ENCODE measurements at places on chromosomes 11 and 22.

GRCh38 chr11:112211536-112211935 is 14.7 kb upstream of the PTS start:
- DNase-seq = no peak

DNA sequence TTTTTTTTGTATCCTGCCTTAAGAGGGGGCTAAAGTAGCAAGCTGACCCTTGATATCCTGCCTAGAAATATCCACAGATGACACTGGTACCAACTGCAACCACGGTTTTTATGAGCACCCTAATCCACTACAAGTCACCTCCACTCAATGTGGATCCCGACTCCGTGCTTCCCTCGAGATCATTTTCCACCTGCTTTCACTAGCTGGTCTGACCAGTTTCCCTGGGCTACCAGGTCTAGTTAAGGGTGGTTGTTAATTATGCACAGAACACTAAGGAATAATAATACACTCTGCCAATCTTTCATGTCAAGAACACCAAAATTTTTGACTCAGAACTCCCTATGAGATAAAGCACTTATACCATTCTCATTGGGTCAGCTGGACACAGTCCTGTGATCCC is 82.3 kb downstream of the ABTB2 start:
- DNase-seq = no peak

DNA sequence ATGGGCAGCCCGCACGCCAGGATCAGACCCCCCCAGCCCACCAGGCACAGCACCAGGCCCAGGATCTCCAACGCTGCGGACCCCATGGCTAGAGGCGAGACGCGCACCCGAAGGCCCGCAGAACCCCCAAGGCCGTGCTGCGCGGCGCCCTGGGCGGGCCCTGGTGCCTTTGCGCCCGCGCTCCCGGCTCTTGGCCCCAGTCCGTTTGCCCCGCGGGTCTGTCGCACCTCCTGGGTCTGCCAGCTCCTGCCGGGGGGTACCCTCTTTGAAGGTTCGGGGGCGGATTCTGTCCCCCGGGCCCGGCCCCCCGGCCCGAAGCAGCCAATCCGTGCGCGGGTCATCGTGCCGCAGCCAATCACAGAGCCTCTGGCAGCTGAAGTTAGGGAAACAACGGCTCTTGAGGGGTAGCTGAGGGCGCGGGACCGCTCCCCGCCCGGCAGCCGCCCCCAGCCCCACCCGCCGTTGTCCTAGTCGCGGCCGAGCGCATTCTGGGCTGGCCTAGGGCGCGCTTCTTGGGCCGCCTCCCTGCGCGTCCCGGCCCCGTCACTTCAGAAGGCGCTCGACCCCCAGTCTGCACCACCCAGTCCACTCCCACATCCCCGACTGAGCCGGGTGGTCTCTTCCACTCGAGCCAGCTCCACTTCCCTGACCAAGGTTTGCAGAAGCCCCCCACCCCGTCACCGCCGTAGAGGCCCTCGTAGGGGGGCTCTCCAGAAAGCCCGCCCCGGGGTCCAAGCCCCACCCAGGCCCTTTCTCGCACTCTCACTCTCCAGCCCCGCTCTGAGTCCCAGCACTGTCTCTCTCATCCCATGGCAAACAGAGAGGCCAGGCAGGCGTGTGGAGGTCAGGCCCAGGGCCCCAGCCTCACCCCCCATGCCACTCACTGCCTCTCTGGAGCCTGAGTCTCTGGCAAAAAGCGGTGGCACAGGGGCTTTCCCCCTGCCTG is at the start of gene CLDN5:
Gene CLDN5 (minus strand): TSS at position 241 of the 946 bp plus-strand sequence. CDS start 155 bp downstream, at position 86.
- DNase-seq = peak; percentile 6

GRCh38 chr11:66221726-66222236 is 46.7 kb upstream of the RAB1B start:
- no peak for DNase-seq

DNA sequence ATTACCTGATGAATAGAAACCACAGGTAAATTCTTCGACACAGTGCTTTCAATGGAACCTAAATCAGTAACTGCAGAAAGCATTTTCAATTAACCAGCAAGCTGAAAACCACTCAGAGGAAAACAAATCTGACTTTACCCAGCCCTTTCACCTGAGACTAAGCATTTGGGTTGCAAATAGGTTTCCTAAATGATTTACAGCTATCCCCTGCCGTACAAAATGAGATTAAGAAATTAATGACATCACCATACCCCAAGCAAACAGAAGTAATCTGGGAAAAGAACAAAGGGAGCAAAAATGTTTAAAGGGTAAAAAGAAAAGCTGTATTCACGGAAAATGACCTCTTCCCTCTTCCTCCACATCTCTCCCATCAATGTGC is 584 bp downstream of the NOX4 start:
- DNase-seq = no peak

DNA sequence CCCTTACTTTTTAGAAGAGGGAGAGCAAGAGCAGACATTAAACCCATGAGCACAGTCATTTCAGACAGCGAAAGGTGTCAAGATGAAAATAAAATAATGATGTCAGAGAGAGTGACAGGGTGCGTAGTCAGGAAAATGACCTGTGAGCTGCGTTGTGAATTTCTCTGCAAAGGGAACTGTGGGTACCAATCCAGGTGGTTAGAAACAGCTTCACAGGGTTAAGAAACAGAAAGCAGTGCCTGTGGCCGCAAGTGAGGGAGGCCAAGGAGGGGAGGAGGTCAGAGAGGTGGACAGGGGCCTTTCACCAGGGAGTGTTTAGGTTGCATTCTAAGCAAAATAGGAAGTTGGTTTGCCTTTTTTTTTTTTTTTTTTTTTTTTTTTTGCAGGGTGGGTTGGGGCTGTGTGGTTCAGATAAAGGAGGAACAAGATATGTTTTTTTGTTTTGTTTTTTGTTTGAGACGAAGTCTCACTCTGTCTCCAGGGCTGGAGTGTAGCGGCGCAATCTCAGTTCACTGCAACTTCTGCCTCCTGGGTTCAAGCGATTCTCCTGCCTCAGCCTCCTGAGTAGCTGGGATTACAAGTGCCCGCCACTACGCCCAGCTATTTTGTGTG is 7.9 kb downstream of the TIGD3 start:
- no peak for DNase-seq

Data from HEK293T (cell line).